Renal cortex interstitium (tissue), 15 donors: ENCODE measurements at places on chromosomes 1 and 21. TPM values are rescaled to one million over a fixed set of nuclear protein-coding genes. Genes with fewer than 3 reads are reported as not detected.
A peak's percentile ranks its signal among the peaks of the same experiment; 100 is the strongest.

- no peak for DNase-seq
Measured at GRCh38 chr1:217332431-217333065, 298.3 kb downstream of the GPATCH2 start.

PIK3CD gene
- 7.5 TPM for polyA plus RNA-seq

DNA sequence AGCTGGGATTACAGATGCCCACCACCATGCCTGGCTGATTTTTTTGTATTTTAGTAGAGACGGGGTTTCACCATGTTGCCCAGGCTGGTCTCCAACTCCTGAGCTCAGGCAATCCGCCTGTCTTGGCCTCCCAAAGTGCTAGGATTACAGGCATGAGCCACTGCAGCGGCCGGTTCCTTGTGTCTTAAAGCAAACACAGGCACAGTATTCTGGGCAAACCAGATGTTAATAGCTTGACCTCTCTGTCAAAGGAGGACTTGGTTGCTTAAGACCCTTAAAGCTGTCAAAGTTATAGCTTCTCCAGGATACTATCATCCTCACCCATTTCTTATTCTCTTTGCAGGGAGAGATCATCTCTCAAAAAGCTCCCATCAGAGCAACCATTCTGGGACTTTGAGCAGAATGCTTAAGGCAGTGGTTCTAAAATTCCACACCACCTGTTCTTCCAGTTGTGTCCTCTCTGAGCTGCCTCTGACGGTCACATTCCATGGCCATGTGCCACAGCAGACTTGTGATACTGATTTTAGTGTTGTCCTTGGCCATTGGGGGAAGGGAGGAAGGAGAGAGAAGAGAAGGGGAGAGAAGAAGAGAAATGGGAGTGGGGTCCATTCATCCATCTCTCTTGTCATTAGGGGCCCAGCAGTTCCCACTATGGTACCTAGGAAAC lies 81.8 kb downstream of the PBX1 start:
- no peak for DNase-seq

- no peak for DNase-seq
Measured at GRCh38 chr1:17314491-17314971, 6.5 kb downstream of the PADI4 start.

DNA sequence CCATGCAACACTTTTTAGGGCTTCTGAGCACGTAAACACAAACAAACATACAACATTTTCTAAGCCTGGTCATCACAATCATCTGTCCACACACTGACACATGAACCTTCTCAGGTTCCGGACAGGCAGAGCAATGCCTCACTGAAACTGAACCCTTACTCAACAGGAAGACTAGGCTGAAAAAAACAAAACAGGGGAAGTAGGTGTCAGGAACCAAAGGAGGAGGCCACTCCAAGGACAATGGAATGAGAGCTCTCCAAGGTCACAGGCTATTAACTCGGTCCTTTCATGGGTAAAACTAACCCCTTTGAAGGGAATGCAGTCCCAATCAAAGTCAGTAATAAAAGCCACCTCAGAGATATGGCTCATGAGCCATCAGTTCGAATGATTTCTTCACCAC lies 76.6 kb downstream of the FAM78B start:
- peak; percentile 13 for DNase-seq

RNU1-4 gene
- 1.5 TPM for polyA plus RNA-seq

DNA sequence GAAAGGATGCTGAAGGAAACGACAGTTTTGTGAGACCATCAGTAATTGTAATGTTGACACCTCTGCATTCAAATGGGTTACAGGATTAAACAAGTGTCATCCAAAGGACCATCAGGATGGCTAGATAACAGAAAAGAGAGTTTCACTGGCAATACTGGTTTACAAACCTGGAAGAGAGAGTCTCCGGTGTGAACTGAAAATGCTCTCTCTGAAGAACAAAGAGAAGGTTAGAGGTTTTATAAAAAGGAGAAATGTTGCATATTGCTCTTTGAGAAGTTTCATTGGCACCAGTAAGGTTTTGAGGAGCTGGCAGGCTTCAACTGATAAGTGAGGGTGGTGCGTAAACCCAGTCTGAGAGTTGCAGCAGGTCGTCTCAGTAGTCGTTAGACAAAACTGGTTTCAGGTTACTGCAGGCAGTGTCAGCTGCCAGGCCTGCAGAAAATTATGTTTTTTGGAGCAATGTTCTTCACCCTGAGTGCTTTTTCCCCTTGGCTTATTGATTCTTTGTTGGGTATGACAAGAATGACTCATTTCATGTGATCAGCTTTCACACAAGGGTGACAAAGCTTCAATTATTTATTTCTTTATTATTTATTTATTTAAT lies 42.2 kb downstream of the KCNK1 start:
- no peak for DNase-seq

DCST1 gene
- 0.32 TPM for polyA plus RNA-seq

DNA sequence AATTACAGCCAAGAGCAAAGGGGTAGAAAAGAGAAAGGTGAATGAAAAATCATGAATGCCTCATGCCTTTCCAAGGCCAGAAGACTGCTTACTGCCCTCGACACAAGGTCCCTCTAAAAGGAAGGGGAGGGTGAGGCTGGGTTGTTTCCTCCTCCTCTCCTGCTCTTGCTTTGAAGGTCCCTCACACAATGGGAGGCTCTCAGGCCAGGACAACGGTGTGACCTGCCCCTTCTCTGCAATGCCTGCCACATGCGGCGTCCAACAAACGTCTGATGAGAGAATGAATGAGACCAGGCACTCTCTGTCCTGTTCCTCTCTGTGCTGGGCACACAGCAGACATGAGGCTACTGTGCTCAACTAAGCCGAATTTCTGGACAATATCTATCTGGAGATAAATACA lies 51.3 kb downstream of the SSBP3 start:
- no peak for DNase-seq

ZBED6 gene
- 23.1 TPM for polyA plus RNA-seq

DNA sequence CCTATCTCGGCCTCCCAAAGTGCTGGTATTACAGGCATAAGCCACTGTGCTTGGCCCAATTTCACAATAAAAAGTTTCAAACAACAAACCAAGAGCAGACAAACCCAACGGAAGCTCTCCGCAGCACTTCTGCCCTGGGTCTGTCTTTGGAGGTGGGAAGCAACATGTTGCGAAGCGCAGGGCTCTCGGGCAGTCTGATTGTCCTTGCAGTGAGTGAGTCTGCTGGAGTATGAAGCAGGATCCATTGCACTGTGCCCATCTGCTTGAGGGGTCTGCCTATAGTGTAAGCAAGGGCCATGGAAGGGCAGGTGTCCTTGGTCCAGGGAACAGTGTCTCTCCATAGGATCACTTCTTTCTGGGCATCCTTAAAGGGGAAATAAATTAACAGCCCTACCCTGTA lies 14.6 kb upstream of the PARP1 start:
- no peak for DNase-seq

- no peak for DNase-seq
Measured at GRCh38 chr1:96424877-96425276, 296.7 kb upstream of the PTBP2 start.

- no peak for DNase-seq
Measured at GRCh38 chr1:52604063-52604770, 2.0 kb downstream of the GPX7 start.

DNA sequence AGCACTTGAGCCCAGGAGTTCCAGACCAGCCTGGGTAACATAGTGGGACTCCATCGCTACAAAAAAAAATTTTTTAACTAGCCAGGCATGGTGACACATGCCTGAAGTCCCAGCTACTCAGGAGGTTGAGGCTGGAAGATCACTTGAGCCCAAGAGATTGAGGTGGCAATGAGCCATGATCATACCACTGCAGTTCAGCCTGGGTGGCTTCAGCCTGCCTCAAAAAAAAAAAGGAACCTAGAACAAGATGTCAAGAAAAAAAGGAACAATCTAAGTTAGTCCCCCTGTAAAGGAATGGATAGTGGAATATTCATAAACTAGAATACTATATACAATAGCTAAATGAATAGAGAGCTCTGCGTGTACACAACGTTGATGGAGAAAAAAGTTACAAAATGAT lies 14.4 kb downstream of the NSL1 start:
- no peak for DNase-seq

DNA sequence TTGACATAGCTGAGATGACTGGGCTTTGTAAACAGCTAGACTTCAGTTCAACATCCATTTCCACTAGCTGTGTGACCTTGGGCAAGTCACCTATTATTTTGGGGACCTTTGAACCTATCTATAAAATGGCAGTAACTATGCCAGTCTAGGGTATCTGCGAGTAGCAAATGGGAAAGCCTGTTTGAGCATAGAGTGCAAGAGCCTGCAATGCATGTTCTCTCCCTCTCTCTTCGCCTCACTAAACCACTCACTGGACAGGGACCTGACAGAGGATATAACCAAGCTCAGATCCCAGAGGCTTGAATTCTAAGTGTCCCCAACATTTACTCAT lies 39.7 kb downstream of the DPT start:
- no peak for DNase-seq

- DNase-seq, result no peak
Measured at GRCh38 chr1:7474786-7475502, 296.2 kb upstream of the VAMP3 start.

DNA sequence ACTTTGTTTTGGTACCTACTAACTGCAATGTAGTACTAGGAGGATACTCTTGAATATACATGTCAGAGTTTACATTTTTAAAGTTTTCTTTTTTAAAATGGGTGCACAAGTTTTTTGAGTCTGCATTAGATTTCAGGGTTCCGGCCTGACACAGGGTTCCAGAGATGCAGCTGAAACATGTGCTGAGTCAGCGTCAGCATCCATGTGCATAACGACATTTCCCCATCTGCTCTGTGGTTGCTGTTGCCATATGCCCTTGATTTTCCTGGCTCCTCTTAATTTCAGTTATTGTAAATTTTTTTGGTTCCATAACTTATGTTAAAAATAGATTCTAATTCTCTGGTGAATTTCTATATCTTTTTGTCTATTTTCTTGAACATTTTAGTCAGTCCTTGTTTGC lies 12.3 kb upstream of the METTL13 start:
- no peak for DNase-seq

DENND2C gene
- polyA plus RNA-seq, result 3.8 TPM

GRCh38 chr1:26408604-26409003 lies 2.0 kb upstream of the LIN28A start:
- DNase-seq, result peak; percentile 87

SHE gene
- polyA plus RNA-seq, result 9.9 TPM

GRCh38 chr1:13832100-13832499 lies 132.1 kb downstream of the PRDM2 start:
- no peak for DNase-seq

DNA sequence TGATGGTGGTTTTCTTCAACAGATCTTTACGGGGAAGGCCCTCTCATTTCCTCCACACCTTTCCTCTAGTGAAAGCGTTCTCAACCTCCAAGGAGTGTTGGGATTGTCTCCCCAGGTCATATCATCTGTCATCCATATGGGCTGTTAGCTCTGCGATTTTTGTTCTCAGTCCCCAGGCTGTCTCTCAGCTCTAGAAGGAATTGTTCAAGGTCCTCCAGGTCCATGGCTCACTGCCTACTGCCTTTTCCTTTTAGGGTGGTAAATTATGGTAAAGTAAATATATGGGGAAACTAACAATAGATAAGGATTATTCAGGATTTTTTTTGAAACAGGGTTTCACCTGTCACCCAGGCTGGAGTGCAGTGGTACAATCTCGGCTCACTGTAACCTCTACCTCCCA lies 37.6 kb downstream of the ELF3 start:
- DNase-seq, result no peak

DNA sequence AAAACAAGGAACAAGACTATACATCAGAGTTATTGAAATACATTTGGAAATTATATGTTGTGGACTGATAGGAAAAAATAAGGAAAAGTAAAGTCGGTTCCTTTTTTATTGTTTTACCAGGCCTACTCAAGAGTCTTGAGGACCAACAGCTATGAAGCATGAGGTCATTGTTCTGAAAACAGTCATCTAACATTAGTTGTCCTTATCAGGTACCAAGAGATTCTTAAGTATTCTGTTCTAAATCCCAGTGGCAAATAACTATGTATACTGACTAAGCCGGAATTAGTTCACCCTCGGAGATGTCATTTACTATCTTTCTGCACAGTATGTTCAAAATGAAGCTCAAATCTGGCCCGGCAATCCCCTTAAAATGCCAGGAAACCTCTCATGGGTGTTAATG lies 585 bp downstream of the ADGRL4 start:
- no peak for DNase-seq

ERVH48-1 gene
- 1.8 TPM for polyA plus RNA-seq

DNA sequence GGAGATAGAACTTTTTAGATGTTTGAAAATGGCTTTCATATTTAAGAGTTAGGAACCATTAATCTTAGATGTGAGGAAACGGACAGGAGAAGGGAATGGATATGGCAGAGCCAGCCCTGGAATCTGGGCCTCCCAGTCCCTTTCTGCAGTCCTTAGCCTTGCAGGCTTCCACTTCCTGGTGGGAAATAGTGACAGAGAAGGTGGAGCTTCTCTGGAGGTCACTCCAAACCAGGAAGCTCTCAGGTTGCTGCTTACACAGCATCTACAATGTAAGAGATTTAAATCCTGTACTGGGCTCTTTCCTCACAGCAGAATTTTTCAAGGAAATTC lies 2.5 kb downstream of the S100A11 start:
- no peak for DNase-seq

DNA sequence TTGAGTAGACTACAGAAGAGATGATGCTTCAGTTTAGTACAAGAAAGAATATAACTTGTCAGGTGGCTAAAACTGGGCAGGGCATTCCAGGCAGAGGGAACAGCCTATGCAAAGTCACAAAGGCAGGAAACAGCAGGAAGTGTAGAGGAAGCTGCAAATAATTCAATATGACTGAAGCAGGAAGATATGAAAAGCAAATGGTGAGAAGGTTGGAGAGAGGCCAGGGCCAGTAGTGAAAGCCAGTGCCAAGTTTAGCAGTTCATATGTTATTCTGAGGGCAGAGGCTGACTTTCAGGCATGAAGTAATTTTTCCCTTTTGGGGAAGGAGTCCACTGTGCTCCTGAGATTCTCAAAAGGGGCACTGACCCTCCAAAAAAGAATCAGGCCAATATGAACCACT lies 8.0 kb upstream of the YBX1 start:
- DNase-seq, result no peak

MYBPH gene
- 0.23 TPM for polyA plus RNA-seq

- DNase-seq, result no peak
Measured at GRCh38 chr1:21749859-21750468, 33.0 kb downstream of the USP48 start.
